Germinal center (tissue), 1 donor: ENCODE measurements at places on chromosomes 16 and 17.
A peak's percentile ranks its signal among the peaks of the same experiment; 100 is the strongest.

GRCh38 chr17:74981979-74982662, 5.3 kb upstream of the CDR2L start:
- peak; percentile 86 for DNase-seq

DNA sequence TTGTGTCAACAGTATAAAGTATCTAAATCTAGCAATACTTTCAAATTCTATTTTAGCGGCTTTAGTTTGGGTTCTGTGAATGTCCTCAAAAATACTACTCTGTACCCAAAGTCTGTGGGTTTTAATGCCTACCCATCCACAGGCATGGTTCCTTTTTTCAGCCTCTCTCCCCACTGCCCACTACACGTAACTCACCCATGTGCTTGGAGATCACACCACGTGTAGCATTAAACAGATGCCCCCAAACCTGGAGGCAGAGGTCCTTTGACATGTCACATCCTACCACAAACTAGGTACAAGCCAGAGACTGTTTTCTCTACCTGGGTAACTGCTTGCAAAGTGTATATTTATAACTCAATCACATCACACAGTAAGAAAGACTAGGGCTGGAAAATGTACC, 5.4 kb downstream of the DYNC1LI2 start:
- no peak for DNase-seq

GRCh38 chr17:30256756-30257506, 21.4 kb upstream of the SLC6A4 start:
- no peak for DNase-seq

DNA sequence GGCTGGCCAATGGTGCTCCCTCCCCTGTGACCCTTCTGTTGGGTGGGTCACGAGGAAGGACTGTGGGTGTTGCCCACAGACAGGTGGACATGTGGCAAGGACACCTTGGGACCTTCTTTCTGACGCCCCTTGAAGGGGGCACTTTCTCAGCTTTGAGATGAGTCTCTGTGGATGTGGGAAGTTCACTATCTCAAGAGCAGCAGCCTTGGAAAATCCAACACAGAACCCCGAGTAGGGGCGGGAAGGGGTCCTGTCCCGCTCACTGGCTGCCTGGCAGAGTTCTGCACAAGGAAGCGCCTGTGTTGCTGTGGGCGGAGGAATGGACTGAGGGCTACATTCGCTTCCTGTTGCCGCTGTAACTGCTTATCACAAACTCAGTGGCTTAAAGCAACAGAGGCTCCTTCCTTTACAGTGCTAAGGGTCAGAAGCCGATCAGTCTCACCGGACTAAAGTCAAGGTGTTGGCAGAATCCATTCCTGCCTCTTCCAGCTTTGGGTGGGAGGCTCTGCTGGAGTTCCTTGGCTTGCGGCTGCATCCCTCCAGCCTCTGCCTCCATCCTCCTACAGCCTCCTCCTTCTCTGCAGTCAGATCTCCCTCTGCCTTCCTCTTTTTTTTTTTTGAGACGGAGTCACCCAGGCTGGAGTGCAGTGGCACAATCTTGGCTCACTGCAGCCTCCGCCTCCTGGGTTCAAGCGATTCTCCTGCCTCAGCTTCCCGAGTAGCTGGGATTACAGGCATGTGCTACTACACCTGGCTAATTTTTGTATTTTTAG, 305.2 kb downstream of the SEC14L1 start:
- no peak for DNase-seq

GRCh38 chr16:27534256-27534655, 15.5 kb downstream of the GTF3C1 start:
- no peak for DNase-seq

DNA sequence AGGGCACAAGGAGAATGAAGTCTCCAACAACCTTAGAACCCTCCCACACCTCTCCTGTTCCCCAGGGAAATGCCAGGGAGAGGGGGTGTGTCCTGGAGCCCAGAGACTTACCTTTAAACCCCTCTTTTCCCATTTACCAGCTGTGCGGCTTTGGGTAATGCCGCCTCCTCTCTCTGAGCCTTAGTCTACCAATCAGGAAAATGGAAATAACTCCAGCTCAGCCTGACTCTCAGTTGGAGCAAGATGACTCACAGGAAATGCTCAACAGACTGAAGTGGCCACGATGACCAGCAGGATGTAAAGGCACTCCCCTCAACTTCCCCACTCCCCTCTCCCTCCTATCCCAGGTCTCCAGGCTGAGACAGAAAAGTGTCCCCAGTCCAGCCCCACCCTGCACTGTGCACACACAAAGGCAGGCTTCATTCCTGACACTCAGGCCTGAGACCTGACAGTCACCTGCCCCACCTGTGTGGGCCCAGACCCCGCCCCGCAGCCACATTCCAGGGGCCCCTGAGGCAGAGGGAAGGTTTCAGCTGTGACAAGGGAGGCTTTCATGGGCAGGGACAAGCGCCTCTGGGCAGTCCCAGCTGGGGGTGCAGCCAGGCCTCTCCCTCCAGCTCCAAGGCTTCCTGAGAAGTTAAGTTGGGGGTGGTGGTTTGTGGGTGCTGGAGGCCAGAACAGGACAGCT, 3.0 kb upstream of the KRT15 start:
- no peak for DNase-seq

DNA sequence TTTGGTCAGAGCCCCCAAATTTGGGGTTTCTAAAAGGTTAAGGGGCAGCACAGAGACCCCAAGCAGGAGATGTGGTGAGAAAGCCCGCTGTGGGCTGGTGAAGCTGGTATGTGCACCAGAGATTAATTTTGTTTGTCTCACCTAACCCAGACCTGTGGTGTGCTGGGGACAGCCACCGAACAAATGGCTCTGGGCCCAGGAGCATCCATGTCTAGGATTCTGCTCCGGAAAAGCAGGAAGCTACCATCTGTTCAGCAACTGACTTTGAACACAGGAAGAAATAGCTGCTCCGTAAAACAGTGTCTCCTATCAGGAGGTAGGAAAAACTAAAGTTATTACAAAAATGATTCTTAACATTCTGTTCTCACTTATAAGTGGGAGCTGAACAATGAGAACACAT, 2.7 kb upstream of the ZP2 start:
- DNase-seq, result no peak

DNA sequence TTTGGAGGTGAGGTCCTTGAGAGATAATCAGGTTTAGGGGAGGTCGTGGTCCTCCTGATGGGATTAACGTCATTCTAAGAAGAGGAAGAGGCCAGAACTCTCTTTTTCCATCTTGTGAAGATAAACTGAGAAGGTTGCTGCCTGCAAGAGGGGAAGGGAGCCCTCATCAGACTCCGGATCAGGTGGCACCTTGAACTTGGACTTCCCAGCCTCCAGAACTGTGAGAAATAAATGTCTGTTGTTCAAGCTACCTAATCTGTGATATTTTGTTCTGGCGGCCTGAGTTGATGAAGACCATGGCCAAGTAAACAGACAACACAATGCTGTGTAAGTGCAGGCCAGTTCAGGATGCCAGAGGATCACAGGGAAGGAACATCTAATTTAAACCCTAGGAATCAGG, 10.9 kb upstream of the PRKCB start:
- no peak for DNase-seq

DNA sequence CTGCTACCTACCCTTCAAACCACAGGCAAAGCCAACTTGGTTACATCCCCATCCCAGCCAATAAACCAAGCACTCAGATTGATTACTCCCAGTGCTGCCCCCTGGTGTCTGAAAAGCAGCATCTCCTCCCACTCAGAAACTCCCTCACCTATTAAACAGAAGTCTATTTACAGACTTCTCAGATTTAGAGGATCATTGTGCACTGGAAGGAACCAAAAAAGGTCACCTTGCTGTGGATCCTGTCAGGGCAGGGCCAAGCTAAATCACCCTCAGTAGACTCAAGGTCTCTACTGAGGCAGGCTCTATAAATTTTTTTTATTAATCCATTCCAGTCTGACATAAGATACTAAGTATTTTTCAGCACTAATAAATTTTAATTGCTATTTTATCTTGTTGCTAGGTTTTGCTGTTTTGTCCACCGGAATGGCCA, 17.6 kb downstream of the HIGD1B start:
- peak; percentile 73 for DNase-seq

DNA sequence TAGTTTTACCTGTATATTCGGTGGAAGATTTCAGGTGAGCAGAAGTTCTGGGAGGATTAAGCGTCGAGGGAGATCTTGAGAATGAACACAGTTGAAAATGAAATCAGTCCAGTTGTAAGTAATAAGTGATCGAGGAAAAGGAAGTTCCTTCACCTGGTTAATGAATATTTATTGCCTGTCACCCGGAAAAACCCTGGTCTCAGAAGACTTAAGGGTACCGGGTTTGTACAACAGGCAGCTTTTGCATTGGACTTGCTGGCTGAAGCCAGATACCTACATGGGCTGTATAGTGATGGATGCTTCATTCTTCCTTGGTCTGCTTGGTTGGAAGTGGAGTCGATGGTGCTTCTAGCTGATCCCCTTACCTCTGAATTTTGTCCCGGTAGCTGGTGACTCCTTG, 72.7 kb downstream of the PRKCA start:
- DNase-seq, result no peak

DNA sequence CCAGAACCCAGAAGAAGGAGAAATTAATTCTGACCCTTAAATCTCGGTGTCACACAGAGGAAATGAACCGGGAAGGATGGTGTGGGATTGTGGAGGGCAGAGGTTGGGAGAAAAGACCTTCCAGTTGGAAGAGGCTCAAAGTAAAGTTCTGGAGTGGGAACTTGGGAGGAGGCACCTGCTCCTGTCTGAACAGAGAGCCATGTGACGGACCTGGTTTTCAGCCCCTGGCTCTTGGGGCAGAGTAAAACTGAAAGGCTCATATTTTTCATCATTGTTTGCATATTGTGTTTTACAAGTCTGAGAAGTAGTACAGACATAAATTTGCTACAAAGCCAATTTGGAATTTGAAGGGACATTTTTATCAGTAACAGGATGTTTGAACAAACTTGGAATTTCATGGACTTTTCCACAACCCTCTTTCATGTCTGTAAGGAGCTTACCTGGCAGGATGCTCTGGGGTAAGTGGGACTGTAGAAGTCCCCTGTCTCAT, 24.4 kb upstream of the SEC14L1 start:
- DNase-seq, result no peak

GRCh38 chr16:19001788-19002187, 18.1 kb downstream of the TMC7 start:
- DNase-seq, result no peak

GRCh38 chr17:76930107-76930506, 61.9 kb downstream of the MGAT5B start:
- no peak for DNase-seq

DNA sequence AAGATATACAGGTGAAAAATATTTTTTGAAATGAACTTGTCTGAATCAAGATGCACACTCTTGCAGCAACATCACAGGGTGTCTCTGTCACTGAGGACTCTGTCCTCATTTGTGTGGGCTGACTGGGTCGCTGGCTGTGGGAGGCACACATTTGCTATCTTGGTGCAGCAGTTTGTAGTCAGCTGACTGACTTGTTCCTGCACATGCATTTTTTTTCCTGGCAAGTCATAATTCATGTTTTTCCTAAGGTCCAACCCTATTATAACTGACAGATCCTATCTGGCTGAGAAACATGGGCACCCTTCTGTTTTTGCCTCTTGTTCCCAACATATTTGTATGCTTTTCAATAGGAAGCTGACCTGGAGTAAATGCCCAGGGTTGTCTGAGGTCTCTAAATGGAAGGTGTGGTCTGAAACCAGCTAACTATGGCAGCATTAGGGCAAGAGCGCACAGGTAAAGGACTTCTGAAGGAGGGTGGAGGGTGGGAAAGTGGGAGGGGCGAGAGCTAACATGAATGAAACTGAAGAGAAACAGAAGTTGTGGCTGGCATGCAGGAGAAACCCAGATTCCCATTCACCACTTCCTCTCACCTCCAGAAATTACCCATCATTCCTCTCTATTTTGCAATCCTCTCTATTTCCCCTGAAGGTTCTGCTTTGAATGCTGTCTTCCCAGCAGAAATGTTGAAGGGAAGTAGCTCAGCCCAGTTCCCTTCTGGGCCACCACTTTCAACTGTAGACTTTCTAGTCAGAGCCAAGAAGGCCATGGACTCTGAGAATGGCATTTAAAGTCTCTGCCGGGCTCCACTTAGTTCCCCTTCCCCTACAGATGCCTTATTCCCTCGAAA, 166.1 kb downstream of the PRKCA start:
- DNase-seq, result no peak

- DNase-seq, result peak; percentile 62
These were observed 724 bp downstream of the GAA start for GRCh38 chr17:80101946-80102663.

DNA sequence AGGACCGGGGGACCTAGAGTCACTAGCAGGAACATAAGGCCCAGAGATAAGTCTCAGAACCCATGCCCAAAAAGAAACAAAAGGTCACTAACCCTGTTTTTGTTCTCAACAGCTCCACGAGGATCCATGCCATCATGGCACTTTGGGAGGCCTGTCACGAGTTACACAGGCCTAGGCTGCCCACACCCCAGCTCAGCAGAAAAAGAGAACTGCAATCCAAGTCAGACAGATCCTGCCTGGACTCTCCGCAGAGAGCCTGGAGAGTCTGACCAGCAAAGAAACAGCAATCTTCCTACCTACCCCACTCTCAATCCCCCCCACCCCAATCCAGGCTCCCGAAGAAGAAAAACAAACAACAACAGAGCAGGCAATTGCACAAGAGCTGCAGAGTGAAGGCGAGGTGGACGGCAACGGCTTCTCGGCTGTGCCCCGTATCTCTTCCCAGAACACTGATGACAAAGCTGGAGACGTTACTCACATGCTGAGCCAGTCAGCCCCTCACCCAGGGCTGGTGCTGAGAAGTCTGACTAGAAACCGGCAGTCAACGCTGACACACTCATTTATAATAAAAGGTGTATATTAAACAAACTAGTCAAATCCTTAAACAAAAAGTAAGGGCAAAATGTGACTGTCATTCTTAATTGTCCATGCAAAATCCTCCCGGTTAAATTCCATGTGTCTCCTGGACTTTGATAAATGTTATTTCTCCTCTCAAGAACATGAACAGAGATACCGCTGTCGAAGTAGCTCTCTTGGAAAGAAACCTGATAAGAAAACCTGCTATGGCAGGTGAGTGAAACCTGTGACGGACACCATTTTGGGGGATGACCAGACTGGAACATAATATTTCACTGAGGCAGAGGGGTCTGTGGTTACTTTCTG, 89.3 kb downstream of the SMG6 start:
- no peak for DNase-seq
